ENCODE measurements at places on chromosomes 3 and 15.

- DNase-seq: peak; percentile 52
Measured at GRCh38 chr15:76930831-76931396, 635 bp upstream of the RCN2 start.

GRCh38 chr3:114179575-114179974, 723 bp upstream of the DRD3 start:
- no peak for DNase-seq

DNA sequence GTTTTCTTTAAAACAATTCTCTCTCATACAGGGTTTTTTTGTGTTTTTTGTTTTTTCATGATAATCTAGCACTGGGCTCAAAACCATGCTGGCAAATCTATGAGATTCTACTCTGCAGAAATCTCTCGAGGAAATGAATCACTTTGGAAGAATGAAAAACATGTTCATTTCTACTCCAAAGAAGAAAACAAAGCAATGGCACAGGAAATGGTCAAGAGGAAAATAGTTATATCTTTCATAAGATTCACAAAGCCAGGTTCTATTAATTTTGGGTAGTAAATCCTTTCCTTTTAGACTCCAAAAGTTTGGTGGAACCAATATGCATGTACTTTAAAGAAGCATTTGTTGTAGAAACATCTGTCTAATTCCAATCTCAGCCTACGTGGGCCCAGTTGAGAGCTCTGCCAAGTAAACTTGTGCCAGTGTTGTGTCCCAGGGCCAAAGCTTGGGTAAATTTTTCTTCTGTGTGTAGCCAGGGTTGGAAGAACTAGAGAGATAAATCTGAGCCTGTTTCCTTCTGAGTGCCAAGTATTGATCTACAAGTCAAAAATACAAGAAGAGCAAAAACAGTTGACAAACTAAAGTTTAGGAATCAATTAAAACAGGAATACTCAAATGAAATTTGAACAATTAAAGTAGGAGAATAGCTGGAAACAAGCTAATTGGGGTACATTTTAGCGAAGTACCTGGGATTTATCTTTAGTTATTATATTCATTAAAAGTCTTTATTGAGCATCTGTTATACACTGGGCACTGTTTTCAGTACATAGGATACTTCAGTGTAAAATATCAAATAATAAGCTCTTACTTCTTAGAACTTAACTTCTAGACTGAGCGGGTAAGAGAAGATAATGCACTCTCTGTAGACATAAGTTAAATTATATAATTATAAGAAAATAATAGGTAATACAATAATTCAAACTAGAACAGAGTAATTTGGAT, 657.5 kb upstream of the NECTIN3 start:
- no peak for DNase-seq

DNA sequence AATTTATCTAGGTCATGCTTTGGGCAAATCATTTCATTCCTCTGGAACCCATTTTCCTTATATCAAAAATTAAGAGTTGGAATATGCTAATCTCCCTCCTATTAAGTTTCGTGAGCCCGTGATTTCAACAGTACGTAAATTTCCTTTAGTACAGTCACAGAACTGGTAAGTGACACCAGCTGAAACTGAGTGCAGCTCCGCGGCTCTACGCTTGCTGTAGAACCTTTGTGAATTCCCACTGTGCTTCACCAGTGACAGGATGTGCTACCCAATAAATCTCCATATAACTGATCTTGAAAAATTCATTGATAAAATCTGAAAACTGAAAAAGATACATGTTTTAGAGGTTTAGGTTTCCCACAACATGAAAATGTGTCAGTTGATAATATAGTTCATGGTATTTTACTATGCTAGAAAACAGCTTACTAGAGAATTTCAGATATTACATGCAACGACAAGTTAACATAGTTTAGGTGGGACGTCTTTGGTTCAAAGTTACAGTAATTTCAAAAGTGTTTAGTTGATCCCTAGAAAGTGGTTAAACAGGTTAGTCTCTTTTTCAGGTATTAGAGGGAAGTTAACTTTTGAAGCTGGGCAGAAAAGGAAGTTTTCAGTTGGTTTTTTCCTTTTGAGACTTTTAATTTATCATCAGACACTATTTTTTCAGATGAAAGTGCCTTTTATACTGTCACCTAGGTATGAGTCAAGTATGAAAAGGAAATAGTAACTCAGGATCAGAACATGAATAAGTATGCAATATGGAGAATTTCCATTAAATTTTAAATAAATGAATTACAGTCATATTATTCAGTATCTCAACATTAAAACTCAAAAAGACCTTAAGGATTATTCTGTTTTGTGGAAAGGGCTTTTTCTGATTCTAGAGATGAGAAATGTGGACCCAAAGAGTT, 57.0 kb downstream of the PPARG start:
- no peak for DNase-seq

All from NCI-H526 treated with DMSO at 0.1 percent for 48 hours (cell line).